Activated CD8-positive, alpha-beta memory T cell treated with anti-CD3 and anti-CD28 coated beads for 1 hour (primary cell): ENCODE measurements at places on chromosomes 4 and X.

DNA sequence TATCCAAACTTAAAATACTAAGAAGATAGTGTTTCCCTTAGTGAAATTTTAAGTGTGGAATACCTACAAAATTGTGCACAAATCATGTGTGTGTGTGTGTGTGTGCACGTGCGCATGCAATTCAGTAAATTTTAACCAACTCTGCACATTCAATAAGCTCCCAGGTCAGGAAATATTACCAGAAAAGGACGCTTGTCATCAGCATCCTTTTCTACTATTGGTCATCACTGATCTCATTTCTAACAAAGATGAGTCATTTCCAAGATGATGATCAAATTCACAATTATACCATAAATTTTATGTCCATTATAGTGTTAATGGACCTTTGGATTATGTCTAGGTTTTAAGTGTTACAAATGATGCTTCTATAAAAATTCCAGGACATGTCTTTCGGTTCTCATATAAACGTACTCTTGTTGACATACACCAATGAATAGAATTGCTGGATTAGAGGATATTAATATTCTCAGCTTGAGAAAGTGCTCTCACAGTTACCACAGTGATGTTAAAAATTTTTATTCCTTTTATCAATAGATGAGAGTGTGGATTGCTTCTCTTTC lies 560.9 kb upstream of the AGA start:
- no peak for DNase-seq

DNA sequence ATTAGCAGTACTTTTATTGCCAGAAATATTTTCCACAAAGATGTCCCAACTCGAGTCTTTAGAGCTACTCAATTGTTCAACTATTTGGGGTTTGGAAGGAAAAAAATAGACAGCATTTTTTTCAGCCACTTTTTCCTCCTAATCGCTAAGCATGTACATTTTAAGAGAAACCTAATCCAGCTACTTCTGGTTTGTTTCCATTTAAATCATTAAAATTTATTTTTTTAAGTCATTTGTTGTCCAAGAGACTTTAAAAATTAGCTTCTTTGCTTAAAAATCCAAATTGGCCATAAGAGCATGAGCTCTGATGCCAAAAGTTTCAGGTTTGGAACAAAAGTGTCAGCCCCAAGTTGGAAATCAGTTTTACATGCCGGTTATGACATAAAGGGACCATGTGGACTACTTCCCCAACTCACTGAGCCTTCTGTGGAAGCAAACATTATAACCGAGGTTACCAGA lies 186.3 kb upstream of the INTU start:
- no peak for DNase-seq

- DNase-seq, result no peak
Observed at GRCh38 chrX:2572740-2573139, 72.0 kb upstream of the DHRSX start.

DNA sequence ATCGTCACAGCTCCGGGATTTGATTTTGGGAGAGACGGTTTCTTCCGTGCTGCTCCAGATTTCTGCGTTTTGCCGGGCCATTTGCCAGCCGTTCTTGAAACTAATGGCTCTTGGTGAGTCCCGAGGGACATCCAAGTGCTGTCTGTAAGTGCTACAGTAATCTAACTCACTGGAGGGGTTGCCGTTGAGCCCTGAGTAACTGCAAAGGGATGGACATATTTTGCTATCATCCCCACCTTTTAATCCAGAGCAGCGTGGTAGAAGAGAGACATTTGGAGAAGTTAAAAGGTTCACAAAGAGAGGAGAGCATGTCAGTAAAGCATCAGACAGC lies 88.9 kb upstream of the PDLIM3 start:
- DNase-seq, result no peak

GRCh38 chr4:151935411-151935810 lies 174.6 kb upstream of the GATB start:
- DNase-seq, result no peak

GRCh38 chr4:3418029-3418762 lies 23.6 kb upstream of the HGFAC start:
- DNase-seq, result no peak

- no peak for DNase-seq
Observed at GRCh38 chr4:153116801-153117200, 87.4 kb upstream of the TRIM2 start.

DNA sequence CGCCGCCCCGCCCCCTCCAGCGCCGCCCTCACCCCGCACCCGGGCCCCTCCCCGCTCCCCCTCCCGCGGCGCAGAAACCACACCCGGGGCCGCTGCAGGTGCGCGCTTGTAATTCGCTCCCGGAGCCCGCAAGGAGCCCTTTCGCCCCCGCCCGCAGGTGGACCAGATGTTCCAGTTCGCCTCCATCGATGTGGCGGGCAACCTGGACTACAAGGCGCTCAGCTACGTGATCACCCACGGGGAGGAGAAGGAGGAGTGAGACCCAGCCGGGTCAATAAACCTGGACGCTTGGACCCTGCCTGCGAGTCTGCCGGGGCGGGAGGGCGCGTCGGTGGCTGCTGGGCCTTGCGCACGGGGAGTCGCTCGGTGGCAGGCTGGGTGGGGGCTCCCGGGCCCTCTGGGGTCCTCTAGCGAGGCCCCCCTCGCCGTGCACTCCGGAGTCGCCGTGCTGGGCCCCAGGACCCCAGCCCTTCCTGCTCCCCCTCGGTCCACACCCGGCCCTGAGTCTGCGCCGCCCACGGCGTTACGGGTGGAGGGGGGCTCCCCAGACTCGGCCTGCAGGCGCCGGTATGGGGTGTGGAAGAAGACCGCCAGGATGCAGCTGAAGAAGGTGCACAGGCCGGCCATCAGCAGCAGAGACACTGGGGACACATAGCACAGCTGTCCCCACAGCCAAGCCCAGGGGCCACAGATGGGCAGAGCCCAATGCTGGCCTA lies 7.1 kb downstream of the SLC49A3 start:
- no peak for DNase-seq

DNA sequence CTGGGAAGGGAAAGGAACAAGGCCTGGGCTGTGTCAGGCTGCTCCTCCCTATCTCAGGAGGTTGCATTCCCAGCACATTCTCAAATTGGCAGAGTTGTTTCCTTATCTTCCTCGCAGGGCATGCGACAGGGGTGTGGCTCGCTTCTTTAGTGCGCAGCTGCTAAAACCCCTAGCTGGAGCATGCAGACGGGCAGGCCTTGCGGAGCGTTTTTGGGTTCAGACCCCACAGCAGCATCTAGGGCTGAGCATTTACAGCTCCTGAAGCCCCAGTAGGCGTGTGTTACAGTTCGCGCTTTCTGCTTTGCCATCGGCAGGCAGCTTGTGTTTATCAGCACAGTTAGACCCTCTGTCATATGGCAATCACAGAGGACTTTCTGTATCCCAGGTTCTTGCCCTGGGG lies 392.4 kb downstream of the TECRL start:
- DNase-seq, result no peak

GRCh38 chrX:107677501-107677901 lies 49.2 kb downstream of the PRPS1 start:
- no peak for DNase-seq

GRCh38 chr4:124790471-124790870 lies 77.9 kb upstream of the ANKRD50 start:
- no peak for DNase-seq

DNA sequence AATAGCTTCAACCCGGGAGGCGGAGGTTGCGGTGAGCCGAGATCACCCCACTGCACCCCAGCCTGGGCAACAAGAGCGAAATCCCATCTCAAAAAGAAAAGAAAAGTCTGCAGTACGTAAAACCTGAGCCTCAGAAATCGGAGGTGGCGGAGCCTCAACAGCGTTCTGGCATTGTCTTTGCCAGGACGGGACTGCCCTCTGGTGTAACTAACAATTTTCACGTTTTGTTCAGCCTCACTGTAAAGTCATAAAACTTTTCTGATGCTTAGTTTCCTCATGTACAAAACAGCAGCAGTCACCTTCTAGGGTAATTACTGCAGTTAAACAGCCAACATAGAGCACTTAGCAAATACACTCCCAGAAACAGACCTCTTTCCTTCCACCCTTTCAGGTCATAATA lies 121.7 kb downstream of the RBM47 start:
- no peak for DNase-seq

GRCh38 chrX:500481-501010 lies 113.8 kb upstream of the PPP2R3B start:
- DNase-seq, result no peak

GRCh38 chr4:1290165-1290977 lies 680 bp downstream of the MAEA start:
- no peak for DNase-seq

DNA sequence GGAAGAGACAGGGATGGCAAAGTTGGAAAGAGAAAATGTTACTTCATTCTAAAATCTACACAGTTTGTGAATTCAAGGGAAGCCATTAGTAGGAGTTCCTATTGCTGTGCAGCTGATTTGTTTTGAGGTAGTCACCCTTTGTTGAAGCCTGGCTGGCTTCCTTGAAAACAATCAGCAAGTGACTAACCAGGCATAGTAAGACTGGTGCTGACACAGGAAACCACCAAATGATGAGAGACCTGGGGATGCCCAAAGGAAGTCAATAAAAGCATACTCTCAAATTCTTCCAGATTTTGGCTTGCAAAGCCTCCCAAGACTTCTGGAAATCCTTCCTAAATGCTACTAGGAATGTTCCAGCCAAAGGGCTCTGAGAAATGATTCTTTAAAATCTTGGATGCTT lies 23.9 kb upstream of the PRDM8 start:
- DNase-seq, result no peak

- DNase-seq, result no peak
Observed at GRCh38 chrX:83422836-83423235, 85.3 kb upstream of the POU3F4 start.
